ENCODE measurements at places on chromosomes 5 and 9. TPM values are rescaled to one million over a fixed set of nuclear protein-coding genes. Genes with fewer than 3 reads are reported as not detected.

GRCh38 chr5:153793699-153794098, 245.0 kb downstream of the FAM114A2 start:
- no peak for DNase-seq

DNA sequence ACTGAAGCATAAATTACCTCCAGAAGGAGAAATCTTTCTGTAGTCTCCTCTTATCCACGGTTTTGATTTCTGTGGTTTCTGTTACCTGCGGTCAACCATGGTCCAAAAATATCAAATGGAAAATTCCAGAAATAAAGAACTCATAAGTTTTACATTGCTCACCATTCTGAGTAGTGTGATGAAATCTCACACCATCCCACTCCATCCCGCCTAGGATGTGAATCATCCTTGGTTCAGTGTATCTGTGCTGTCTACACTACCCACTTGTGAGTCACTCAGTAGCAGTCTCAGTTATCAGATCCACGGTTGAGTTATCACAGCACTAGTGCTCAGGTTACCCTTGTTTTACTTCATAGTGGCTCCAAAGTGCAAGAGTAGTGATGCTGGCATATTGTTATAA, 371.2 kb downstream of the NFIB start:
- DNase-seq, result no peak

GRCh38 chr5:81650987-81651386, 99.9 kb downstream of the SSBP2 start:
- DNase-seq, result no peak

GRCh38 chr9:135335691-135336181, 143.8 kb upstream of the PPP1R26 start:
- DNase-seq, result no peak

GRCh38 chr5:84450617-84451414, 66.1 kb upstream of the EDIL3 start:
- no peak for DNase-seq

DNA sequence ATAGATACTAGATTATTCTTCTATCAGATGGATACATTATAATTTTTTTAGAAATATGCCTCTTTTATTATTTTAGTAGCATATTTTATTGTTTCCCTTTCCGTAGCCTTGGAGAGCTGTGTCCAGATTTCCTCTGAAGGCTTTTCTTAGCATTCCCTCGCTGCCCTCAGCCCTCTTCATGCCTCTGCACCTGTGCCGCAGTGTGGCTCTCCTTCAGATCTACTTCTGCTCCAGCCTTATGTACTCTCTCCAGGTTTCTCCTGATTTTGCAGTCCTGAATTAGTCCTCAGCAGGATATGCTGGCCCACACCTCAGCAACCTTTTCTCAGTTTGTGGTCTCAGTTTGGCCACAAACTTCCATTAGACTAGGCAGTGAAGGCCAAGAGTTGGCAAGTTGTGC, 1052.0 kb downstream of the TAF11L14 start:
- DNase-seq, result no peak

DNA sequence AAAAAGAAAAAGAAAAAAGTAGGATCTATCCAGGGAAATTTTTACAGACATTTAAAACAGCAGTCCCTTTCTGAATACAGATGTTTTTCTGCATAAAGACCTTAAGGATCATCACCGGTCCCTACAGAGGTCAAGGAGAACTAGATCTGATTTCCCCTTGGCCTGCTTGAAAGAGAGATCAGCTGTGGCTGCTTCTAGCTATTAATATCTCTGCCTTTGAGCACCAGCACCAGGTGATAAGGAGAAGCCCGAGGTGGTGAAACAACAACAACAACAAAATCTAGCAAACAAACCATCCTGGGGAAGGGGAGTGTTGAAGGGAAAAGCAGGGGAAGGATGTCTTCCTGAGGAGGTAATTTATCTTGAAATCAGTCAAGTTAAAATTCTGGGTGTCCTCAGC, 42.1 kb downstream of the ZNF366 start:
- DNase-seq, result no peak

NOP16 gene
- total RNA-seq, result 21.8 TPM

Measured in naive thymus-derived CD8-positive, alpha-beta T cell (primary cell).